Caki2 (cell line): ENCODE measurements at places on chromosomes 7 and 10.
A peak's percentile ranks its signal among the peaks of the same experiment; 100 is the strongest.

DNA sequence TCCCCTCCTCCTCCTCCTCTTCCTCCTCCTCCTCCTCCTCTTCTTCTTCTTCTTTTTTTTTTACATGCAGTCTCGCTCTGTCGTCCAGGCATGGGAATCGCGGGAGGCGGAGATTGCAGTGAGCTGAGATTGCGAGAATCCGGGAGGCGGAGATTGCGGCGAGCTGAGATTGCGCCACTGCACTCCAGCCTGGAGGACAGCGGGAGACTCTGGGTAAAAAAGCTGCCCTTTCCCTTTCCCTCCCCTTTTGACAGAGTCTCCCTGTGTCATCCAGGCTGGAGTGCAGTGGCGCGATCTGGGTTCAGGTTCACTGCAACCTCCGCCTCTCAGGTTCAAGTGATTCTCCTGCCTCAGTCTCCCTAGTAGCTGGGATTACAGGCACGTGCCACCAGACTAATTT lies 168.1 kb upstream of the MALRD1 start:
- no peak for DNase-seq

DNA sequence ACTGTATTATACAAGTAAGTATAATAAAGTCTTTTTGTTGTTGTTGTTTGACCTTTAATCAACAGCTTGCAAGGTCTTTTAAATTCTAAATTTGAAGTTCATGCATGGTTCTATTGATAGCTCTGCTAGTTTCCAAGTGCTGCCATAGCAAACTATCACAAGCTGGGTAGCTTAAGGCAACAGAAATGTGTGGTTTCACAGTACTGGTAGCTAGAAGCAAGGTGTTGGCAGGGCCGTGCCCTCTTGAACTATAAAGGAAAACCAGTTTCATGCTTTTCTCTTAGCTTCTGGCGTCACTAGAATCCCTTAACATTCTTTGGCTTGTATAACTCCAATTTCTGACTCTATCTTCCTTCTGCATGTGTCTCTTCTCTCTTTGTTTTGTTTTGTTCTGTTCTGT lies 1021.9 kb upstream of the AUTS2 start:
- DNase-seq, result no peak

DNA sequence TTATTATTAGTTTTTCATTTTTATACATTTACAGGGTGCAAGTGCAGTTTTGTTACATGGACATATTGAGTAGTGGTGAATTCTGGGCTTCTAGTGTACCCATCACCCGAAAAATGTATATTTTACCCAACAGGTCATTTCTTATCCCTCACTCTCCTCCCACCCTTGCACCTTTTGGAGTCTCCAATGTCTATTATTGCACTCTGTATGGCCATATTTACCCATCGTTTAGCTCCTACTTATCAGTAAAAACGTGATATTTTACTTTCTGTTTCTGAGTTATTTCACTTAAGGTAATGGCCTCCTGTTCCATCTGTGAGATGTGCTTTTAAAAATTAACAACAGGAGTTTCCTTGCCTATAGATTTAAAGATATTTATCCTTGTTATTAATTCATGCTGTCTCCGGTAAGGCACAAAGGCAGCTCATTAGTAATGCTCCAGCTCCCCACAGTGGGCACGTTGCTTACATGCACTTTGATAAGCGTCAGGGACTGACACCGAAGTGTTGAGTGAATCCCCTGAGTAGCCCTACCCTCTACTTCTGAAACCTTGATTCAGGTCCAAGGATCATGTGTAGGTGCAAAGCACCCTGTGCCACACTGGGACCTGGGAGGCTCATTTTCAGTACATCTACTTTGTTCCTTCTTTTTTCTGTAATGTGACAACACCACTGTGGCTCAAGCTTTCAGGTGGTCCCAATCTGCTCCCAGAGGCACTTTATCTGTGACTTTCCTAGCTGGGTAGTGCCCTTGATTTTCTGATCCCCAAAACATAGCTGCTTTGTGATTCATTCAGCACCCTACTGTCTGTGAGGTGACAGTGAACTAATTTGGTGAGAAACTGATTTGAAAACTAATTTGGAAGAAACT lies 27.3 kb downstream of the HYAL4 start:
- peak; percentile 16 for DNase-seq

DNA sequence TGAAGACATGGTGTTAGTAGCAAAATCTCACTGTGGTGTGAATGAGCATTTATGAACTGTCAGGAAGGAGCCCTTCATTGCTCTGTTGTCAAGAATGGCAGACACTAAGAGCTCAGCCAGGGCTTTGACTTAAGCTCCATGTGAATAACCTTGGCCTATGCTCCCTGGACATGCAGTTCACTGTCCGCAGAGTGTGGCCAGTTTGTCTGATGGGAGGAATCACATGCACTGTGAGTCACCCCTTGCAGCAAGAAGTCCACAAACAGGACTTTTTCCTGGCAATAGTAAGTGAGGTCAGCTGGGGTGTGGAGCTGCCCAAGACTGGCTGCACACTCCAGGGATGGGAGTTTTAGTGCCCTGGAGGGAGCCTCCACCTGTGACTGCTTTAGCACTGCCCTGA lies 49.5 kb downstream of the ZNF37A start:
- no peak for DNase-seq

DNA sequence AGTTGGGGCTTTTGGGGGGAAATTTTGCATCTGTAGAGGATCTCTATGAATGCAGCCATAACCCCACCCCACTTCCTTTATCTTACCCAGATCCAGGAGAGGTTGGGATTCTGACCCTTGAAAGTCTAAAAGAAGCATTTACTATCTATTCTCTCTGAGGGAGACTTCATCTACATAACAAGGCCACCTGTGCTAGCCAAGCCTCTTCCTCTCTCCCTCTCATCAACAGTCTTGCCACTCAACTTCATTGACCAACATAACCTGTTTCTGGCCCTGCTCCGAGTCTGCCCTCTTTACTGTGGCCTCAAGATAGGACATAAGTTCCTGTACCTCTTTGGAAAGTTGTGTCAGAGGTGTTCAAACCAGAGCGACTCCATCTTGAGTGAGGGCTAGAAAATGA lies 19.4 kb downstream of the TUBAL3 start:
- no peak for DNase-seq

DNA sequence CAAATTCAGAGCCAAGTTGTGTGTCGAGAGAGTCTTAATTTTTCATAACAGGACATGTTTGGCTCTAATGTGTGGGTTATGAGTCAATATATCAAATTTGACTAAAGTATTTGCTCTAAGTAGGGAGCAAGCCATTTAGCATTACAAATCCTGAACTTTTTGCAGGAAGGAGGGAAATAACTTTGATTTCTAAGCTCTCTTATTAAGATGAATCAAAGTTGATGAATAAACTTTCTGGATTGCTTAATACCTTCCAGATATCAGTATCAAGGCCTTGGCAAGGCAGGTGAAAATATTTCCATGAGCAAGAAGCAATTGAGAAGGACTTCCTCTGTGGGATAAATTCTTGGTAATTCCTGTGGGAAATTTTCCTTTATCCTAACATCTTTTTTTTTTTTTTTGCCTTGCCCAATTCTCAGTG lies 258.8 kb downstream of the AHR start:
- no peak for DNase-seq

GRCh38 chr10:18369859-18370473 lies 229.7 kb downstream of the CACNB2 start:
- no peak for DNase-seq

GRCh38 chr7:141590666-141591065 lies 39.5 kb downstream of the AGK start:
- DNase-seq, result no peak

DNA sequence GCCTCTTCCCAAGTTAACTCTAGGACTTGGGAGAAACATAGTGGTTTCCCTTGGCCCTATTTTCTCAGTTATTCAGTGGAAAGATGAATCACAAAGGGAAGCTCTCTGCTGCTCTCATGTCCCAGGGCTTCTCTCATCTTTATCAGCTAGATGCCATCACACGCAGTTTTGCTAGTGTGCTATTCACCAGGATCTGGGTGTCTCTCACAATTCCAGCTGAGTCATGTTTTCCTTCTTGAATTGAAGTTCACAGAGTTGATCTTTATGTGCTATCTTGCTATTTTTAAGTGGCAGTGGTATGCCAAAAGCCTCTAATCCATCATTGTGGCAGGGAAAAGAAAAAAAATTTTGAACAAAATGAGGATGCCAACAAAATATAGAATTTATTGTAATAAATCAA lies 101.3 kb downstream of the TWIST1 start:
- peak; percentile 3 for DNase-seq

GRCh38 chr7:90337106-90337505 lies 9.4 kb upstream of the GTPBP10 start:
- DNase-seq, result peak; percentile 43

DNA sequence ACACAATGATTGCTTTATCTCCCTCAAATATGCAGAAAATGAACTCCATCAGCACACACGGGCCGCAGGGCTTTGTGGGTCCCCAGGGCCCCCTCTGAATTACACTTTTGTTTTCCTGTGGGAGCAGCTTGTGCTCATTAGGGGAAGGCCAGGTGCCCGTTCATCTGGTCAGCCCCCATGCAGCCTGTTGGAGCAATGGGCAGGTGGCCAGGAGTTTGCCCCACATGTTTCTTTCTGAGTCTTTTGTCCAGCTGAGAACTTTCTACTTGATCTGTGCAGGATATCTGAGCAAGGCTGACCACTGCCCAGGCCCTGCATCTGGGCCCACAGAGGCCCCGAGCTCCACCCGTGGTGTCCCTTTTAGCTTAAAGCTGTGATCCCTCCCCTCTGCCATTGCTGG lies 105.3 kb upstream of the FAM20C start:
- no peak for DNase-seq

DNA sequence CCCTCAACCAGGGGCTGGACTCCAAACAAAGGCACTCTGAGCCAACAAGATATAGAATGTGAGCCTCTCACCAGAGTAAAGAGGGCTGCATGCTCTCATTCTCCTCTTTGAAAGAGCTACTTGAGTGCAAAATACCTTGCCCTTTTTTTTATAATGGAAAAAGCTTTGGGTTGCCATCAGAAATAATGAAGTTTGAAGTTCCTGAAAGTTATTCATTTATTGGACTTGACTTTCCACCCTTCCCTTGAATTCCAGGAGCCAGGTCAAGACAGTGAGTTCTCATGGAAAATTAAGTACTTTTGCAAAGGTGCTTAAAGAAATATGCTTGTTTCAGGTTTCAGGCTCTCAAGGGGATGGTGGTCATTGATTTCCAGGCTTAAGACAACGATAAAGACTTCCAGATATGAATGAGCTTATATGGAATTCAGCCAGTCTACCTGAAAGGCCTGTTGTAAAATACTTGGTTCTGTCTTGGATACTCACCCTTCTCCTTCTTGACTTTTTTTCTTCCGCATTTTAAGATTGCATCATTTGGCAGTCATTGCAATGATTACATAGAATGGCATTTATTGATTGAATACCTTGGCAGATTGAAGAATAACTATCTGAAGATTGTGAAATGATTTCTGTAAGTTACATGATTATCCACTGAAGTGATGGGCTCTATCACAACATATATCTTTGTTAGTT lies 696.4 kb downstream of the INHBA start:
- DNase-seq, result peak; percentile 28

DNA sequence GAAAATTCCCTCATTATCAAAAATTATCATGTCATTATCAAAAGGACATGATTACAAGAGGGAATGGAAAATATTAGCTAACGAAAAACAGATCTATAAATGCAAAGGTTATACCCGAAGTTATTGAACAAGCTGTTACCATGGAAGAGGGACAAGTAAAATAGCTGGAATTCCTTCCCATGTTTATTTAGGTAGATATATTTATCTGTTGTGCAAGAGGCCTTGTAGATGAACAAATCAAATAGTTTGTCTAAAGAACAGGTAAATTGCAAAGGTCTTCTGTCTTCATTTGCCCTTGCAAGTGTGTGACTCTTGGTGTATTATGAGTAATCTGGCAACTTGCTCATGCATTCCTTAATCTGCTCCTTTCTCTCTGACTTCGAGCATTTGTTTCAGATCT lies 1170.9 kb downstream of the SORCS1 start:
- no peak for DNase-seq

DNA sequence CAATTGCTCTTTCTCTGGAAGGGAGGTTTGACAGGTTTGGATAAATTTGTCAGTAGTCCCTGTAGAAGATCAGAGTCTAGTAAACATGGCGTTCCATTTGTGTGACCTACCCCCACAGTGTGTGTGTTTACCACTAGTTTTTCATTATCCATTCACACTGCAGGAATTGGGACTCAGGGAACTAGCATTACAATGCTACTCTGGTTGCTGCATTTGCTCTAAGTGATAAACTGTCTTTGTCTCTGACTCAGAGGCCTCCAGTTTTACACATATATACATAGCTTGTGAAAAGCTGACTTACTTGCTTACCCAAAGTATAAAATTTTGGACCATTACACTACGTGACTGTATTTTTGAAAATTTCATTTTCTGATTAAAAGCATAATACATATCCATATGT lies 1604.0 kb downstream of the REEP3 start:
- no peak for DNase-seq

DNA sequence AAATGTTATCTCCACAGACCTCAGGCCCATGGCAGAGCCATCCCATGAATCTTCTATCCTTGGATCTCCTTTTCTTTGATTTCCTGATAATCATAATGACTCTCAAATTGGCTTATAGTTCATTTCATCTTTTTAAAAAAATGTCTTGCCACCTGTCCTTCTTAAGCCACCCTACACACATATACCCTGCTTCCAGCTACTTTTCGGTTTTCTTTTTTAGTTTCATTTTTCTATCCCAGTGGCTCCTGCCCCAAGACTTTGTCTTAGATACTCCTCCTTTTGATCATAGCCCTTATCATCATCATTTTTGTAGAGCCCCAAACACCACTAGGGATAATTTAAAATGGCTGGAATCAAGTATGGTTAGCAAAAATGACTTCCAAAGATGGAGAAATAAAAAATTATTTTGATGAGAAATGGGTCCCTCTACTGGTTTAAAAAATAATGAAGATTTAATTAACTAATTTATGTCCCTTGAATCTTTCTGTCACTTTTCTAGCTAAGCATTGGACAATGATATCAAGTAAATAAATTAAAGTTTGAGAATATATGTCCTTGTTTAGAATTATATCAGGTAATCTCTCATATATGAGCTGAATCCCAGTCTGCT lies 277.3 kb upstream of the SEMA3D start:
- no peak for DNase-seq

DNA sequence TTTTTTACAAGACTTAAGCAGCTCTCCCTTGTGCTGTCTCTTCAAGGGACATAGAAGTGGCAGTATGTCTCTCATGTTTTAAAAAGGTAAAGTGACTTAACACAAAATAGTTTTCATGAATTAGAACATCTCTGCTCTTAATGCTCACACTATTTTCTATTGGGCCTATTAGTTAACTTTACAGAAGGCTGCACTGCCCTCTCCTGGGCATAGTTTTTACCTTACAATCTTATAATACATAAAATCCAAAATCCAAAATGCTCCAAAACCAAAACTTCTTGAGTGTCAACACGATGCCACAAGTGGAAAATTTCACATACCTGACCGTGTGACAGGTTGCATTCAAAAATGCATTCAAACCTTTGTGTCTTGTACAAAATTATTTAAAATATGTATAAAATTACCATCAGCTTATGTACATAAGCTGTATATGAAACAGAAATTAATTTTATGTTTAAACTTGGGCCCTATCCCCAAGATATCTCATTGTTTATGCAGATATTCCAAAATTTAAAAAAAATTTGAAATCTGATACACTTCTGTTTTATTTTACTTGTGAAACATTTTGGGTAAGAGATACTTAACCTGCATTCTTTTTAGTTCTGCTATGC lies 25.8 kb downstream of the TES start:
- no peak for DNase-seq

- DNase-seq, result no peak
Measured at GRCh38 chr10:3407208-3407607, 234.6 kb upstream of the PITRM1 start.
